ENCODE measurements at places on chromosomes 12 and 14.

GRCh38 chr14:36655963-36656686 is 5.5 kb upstream of the PAX9 start:
- no peak for DNase-seq

GRCh38 chr12:14883686-14884085 is 2.0 kb downstream of the MGP start:
- DNase-seq: no peak

DNA sequence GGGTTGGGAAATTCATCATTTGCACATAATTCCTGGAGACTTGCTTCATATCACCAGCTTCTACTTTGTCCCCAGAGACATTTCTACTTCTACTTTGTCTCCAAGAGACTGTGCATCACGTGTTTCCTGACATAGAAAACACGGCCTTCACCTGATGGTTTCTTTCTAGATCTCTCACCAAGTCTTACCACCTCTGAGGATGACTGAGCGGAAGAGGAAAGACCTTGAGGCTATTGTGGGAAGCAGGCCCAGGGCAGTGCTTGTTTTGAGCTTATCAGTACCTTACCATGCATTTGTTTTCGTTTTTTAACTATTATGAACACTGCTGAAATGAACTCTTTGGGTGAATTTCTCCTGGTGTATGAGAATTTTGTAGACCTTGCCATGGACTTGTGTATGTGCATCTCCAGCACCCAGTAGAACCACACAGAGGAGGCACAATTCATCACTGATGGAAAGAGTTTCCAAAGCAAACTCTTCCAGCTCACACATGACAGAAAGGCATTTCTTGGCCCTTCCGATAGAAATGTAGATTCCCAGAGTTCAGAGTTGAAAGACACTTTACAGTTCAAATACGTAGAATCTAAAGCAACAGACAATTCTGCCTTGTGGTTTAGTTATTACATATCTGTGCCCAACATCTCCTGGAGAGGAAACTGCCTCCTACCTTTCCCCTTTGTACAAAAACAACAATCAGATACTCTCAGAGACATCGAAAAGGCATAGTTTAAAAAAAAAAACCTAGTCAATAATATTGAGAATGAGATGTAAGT is 434.7 kb downstream of the FUT8 start:
- no peak for DNase-seq

GRCh38 chr12:76272287-76272686 is 75.9 kb downstream of the BBS10 start:
- no peak for DNase-seq

- DNase-seq: no peak
Observed at GRCh38 chr14:35147186-35147585, 24.8 kb downstream of the PRORP start.

DNA sequence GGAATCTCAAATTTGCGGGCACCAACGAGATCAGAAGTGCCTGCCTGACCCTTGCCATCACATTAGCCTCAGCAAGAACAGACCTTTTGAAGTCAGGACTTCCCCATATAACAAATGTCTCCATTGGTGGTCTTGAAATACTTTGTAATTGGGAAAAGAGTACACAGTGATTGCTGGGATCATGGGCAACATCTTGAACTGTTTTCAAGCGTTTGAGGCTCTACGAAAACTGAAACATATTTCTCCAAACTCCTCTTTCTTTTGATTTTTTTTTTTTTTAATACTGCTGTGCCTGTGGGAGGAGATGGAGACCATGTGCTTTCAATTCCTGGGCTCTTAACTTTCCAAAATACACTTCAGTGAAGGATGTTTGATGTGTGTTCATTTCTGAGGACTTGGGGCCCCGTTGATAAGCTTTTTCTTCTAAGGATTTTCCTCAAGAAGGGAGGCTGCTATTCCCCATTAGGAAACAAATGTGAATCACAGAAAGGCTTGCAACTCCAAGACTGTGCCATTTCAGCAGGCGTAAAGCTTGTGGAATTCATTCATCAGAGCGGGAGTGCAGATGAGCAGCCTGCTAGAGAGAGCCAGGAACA is 94.5 kb downstream of the TMEM132C start:
- no peak for DNase-seq

Data from retinal pigment epithelial cell (primary cell).